ENCODE measurements at places on chromosomes 7 and 10. TPM values are rescaled to one million over a fixed set of nuclear protein-coding genes. Genes with fewer than 3 reads are reported as not detected.
A peak's percentile ranks its signal among the peaks of the same experiment; 100 is the strongest.

The TMEM229A gene
- polyA plus RNA-seq = 0.12 TPM

The ENO4 gene
- 0.15 TPM for polyA plus RNA-seq

The CYP2E1 gene
- 7.5 TPM for polyA plus RNA-seq

The HABP2 gene
- 8.8 TPM for polyA plus RNA-seq

The ITPRID1 gene
- not detected for polyA plus RNA-seq

The PRLHR gene
- 0.80 TPM for polyA plus RNA-seq

The UBN2 gene
- polyA plus RNA-seq = 3.4 TPM

The GJD4 gene
- polyA plus RNA-seq = 0.11 TPM

The CAPZA2 gene
- 10.8 TPM for polyA plus RNA-seq

GRCh38 chr7:31253532-31253931 is 87.0 kb downstream of the NEUROD6 start:
- no peak overlapping the region for H3K27ac ChIP-seq
- DNase-seq = no peak
- no peaks in the 10 kb centered on the region for H3K4me1 ChIP-seq
- no peak overlapping the region for H3K4me3 ChIP-seq
- no peaks in the 10 kb centered on the region for H3K27me3 ChIP-seq

DNA sequence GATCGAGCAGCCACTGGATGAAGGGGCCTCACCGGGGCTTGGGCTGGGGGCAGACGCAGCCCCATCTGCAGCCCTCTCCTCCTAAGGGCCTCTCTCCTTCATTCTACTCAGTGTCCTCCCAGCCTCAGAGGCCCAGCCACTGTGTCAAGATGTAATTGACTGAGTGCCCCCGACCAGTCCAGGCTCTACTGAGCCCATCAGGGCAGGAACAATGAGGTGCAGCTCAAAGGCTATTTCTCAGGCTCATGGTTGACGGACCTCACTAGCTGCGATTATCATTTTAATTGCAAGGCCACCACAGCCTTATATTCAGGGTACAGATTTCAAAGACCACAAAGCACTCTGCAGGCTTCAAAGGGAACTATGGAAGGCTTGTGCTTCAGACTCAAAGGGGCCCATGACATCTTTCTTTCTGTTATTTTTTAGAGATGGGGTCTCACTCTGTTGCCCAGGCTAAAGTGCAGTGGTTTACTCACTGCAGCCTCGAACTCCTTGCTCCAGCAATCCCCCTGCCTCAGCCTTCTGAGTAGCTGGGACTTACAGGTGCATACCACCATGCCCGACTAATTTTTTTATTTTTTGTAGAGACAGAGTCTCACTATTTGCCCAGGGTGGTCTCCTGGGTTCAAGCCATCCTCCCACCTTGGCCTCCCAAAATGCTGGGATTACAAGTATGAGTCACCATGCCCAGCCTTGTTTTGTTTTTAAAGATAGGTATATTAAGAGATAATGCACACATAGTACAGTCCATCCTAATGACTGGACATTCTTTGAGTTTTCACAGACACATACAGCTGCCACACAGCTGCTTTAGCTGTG is 23.7 kb downstream of the SLC29A3 start:
- no peaks in the 10 kb centered on the region for H3K4me1 ChIP-seq
- H3K27me3 ChIP-seq = no peaks in the 10 kb centered on the region
- H3K27ac ChIP-seq = no peak overlapping the region
- no peak for DNase-seq
- no peak overlapping the region for H3K4me3 ChIP-seq

DNA sequence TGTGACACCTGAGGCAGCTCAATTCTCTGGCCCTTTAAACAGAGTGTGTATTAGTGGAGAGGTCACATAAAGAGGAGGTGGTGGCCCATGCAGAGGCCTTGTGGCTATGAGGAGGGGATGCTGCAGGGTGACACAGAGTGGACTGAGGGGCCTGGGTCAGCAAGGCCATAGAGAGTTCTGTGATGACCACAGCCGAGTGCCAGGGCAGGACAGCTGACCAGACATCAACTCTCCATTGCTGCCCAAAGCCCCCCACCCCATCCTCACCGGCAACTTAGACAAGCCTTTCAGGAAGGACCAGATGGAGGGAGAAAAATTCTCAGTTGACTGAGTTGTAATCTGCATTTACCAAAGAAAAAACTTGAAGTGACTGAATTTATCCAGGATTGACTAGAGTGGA is 378.1 kb downstream of the RPS24 start:
- no peak for DNase-seq
- peaks cover 22% of the 10 kb centered on the region for H3K4me1 ChIP-seq
- H3K27me3 ChIP-seq = no peaks in the 10 kb centered on the region

DNA sequence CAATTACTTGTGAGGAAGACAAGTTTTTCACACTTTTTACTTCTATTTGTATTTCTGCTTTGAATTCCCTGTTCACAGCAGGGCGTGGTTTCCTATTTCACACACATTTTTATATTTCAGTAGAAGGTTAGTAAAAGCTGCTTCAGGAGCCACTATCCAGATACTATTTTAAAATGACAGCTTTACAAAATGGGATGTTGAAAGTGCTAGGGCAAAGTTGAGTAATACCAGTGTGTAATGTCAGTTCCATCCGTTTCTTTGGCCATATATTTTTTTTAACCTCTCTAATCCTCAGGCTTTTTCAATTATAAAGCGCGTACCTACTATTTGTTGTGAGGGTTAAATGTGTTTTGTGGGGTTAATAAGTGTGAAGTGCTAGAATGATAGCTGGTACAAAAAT is 276.6 kb downstream of the GPR158 start:
- no peaks in the 10 kb centered on the region for H3K4me1 ChIP-seq
- DNase-seq = no peak
- H3K4me3 ChIP-seq = no peak overlapping the region

GRCh38 chr10:85524001-85524666 is 842.5 kb downstream of the GRID1 start:
- no peaks in the 10 kb centered on the region for H3K36me3 ChIP-seq
- H3K27ac ChIP-seq = no peak overlapping the region
- no peaks in the 10 kb centered on the region for H3K27me3 ChIP-seq
- no peak overlapping the region for H3K4me3 ChIP-seq
- no peaks in the 10 kb centered on the region for H3K4me1 ChIP-seq
- no peak for DNase-seq

DNA sequence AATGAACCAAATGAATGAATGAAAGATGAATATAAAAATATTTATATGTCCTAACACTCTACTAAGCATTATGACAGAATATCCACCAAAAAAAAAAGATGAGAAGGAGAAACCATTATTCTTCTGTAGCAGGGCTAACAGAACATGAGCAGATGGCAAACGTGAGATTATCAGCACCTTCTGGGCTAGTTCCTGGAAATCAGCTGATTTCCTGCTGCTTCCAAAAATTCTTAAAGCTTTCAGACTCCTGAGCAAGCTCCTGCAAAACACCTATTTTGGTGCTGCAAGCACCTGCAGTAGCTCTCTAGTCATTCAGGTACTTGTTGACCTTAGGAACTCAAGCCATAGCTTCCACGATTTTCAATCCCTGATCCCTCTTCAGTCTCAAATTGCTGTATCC is 51.8 kb downstream of the NPSR1 start:
- no peaks in the 10 kb centered on the region for H3K4me1 ChIP-seq
- no peak overlapping the region for H3K27ac ChIP-seq
- H3K4me3 ChIP-seq = no peak overlapping the region
- H3K27me3 ChIP-seq = no peaks in the 10 kb centered on the region
- no peak for DNase-seq

DNA sequence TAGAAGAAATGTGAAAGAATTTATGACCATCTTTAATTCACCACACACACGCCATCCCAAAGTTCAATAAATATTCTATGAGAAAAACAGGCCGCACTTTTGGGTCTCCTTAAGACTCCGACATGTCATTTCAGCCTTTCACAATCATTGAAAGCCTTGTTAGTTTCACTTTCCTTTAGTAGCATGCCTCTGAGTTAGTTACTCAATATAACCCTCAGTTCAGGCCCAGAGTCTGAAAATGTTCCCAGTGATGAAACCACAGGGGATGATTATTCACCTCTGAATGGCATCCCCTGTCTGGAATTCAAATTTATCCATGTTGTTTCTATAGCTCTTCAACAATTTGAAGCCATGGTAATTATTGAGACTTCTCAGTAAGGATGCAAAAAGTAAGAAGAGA is 278.1 kb upstream of the NRP1 start:
- DNase-seq = no peak
- no peak overlapping the region for H3K4me3 ChIP-seq
- H3K4me1 ChIP-seq = no peaks in the 10 kb centered on the region
- no peaks in the 10 kb centered on the region for H3K27me3 ChIP-seq
- H3K36me3 ChIP-seq = no peaks in the 10 kb centered on the region

- DNase-seq = no peak
- H3K36me3 ChIP-seq = no peaks in the 10 kb centered on the region
- H3K4me1 ChIP-seq = no peaks in the 10 kb centered on the region
- no peaks in the 10 kb centered on the region for H3K27me3 ChIP-seq
- H3K4me3 ChIP-seq = no peak overlapping the region
Measured at GRCh38 chr7:149719050-149719899, 54.1 kb downstream of the ZNF467 start.

- DNase-seq = peak; percentile 22
- no peaks in the 10 kb centered on the region for H3K36me3 ChIP-seq
- H3K27ac ChIP-seq = no peak overlapping the region
- H3K4me3 ChIP-seq = no peak overlapping the region
- no peaks in the 10 kb centered on the region for H3K4me1 ChIP-seq
Measured at GRCh38 chr7:88835147-88835728, 39.7 kb upstream of the TEX47 start.

GRCh38 chr10:11886138-11886474 is 63.0 kb downstream of the PROSER2 start:
- H3K36me3 ChIP-seq = no peaks in the 10 kb centered on the region
- no peak for DNase-seq
- no peaks in the 10 kb centered on the region for H3K4me1 ChIP-seq
- H3K27me3 ChIP-seq = no peaks in the 10 kb centered on the region
- no peak overlapping the region for H3K27ac ChIP-seq

GRCh38 chr7:111438369-111439289 is 123.7 kb downstream of the IMMP2L start:
- no peak for DNase-seq
- no peaks in the 10 kb centered on the region for H3K36me3 ChIP-seq
- H3K4me3 ChIP-seq = no peak overlapping the region
- H3K4me1 ChIP-seq = no peaks in the 10 kb centered on the region

- H3K4me1 ChIP-seq = no peaks in the 10 kb centered on the region
- DNase-seq = no peak
- no peak overlapping the region for H3K4me3 ChIP-seq
- H3K27ac ChIP-seq = no peak overlapping the region
- H3K36me3 ChIP-seq = no peaks in the 10 kb centered on the region
- no peaks in the 10 kb centered on the region for H3K27me3 ChIP-seq
Measured at GRCh38 chr10:62690703-62691102, 113.8 kb upstream of the ADO start.

DNA sequence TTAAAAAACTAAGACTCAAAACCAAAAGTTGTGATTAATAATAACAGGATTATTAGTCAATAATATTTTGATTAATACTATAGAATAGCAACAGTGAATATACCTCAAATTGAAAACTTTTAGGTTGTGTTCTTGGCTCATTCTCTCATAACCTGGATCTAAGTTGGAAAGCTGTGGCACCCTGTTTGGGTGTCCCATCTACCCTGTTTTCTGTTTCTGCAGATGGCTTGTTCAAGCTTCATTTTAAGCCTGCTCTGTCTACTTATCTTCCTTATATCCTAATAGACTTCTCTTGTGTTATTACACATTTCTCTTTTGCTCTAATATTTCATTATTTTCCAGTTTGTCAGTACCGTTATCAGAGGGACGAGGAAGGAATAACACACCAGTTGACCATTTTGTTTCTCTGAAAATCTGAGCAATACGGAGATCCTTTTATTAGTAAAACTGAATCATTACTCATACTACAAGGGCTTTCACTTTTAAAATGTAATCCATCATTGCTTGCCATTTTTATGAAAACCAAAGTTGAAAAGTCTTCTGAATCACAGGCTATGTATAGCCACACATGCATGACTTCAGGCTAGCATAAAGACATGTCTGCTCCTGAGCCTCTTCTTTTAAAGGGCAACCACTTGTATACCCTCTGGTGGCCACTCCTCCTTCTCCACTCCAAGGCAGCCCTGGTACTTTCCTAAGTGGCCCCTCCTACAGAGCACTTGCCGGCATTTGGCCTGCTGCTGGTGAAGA is 22.3 kb downstream of the COX15 start:
- H3K4me1 ChIP-seq = no peaks in the 10 kb centered on the region
- no peak overlapping the region for H3K27ac ChIP-seq
- no peaks in the 10 kb centered on the region for H3K36me3 ChIP-seq
- no peak for DNase-seq

GRCh38 chr10:44316187-44316921 is 68.5 kb downstream of the CXCL12 start:
- no peak overlapping the region for H3K4me3 ChIP-seq
- peaks cover 8% of the 10 kb centered on the region for H3K4me1 ChIP-seq
- no peaks in the 10 kb centered on the region for H3K36me3 ChIP-seq
- H3K27ac ChIP-seq = no peak overlapping the region
- no peaks in the 10 kb centered on the region for H3K27me3 ChIP-seq

DNA sequence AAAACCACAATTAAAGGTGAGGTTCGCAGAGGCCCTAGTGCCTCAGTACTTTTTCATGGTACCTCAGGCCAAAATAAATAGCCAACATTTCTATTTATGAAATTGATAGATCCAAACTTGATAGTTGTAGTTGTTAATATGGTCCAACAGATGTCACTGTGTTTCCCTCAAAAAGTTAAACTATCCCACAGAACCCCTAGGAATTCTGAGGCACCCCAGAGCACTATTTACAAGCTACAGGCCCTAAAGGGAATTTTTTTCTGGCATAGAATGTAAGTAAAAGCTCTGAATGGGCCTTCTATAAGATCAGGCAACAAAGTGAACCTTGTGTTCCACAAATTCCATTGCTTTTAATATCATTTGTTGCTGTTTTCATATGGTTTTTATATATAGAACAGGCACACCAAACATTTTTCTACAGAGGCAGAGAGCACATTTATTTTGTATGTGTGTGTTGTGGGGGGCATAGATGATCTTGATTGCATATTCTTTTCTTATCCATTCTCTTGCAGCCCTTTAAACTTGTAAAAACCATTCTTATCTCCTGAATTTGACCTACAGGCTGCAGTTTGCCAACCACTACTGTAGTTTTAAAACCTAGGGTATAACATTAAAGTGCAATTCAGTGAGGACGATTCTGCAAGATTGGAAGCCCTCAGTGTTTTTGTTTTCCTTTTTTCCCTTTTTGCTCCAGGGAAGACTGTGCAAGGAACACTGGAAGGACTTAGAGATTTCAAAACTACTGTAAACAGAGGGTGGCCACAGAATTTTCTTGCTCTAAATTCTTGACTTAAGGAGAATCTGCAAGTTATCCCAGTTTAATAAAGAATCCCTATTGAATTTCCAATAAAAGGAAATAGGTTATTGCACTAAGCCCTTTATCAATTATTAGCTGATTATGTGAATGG is 3.5 kb upstream of the ARL4A start:
- H3K36me3 ChIP-seq = no peaks in the 10 kb centered on the region
- no peak overlapping the region for H3K27ac ChIP-seq
- H3K4me3 ChIP-seq = no peak overlapping the region
- H3K27me3 ChIP-seq = no peaks in the 10 kb centered on the region
- H3K4me1 ChIP-seq = no peaks in the 10 kb centered on the region

DNA sequence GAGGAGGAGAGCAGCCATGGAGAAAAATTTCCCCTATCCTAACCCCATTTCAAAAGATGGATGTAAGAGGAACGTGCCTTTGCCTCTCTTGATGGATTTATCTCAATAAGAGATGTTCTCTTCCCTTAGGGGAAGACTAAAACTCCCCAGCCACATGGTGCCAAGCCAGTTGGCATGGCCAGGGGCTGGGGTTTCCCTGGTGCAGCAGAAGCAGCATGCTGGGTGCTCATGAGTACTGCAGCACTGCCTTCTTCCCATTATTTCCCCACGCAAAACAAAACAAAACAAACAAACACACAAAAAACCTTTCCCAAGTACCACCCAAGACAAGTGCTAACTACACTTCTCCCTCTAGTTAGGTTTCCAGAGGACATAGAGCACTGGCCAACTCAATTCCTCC is 97.2 kb downstream of the DOCK4 start:
- H3K4me3 ChIP-seq = no peak overlapping the region
- no peaks in the 10 kb centered on the region for H3K27me3 ChIP-seq
- DNase-seq = no peak
- no peaks in the 10 kb centered on the region for H3K36me3 ChIP-seq
